ENCODE measurements at places on chromosomes 12 and 14.

GRCh38 chr14:47471075-47471474 lies 204.3 kb downstream of the MDGA2 start:
- no peak for DNase-seq

DNA sequence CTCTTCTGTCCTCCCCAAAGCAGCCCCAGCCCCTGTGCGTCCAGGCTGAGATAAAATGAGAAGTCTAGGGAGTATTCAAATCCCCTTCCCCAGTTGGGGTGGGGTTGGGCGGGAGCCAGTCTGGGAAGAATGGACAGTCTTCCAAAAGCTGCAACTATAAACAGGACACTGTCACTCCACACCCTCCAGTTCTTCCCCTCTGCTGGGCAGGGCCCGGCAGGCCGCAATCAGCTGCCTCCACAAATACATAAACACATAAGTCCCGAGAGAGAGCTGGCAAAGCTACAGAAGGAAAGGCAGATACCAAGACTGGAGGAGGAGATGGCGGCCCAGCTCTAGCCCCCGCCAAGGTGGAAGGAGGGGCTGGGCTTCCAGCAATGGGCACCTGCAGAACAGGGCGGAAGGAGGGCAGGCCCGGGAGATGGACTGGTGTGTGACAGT lies 12.7 kb downstream of the LTBP2 start:
- DNase-seq, result no peak

- no peak for DNase-seq
These were observed 24.9 kb downstream of the RIN3 start for GRCh38 chr14:92538412-92538985.

DNA sequence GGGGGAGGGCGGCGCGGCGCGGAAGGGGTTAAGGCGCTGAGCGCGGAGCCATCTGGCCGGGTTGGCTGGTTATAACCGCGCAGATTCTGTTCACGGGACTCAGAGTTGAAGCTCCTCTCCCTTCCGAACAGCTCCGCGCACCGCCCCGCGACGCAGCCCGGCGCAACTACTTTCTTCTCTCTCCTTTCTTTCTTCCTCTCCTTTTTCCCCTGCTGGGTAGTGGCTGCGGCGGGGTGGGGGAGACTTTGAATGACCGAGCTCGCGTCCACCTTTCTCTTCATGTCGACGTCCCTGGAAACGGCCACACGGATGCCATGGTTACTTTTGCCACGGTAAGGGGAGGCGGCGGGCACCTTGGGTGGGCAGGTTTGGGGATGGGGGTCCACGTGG lies at the start of gene NTF3:
TSS of gene NTF3 (plus strand) at position 98 of the 390 bp plus-strand sequence. CDS start at position 315, 217 bp downstream.
- DNase-seq, result peak; percentile 74

GRCh38 chr14:96273629-96274028 lies 17.6 kb downstream of the BDKRB1 start:
- DNase-seq, result no peak

DNA sequence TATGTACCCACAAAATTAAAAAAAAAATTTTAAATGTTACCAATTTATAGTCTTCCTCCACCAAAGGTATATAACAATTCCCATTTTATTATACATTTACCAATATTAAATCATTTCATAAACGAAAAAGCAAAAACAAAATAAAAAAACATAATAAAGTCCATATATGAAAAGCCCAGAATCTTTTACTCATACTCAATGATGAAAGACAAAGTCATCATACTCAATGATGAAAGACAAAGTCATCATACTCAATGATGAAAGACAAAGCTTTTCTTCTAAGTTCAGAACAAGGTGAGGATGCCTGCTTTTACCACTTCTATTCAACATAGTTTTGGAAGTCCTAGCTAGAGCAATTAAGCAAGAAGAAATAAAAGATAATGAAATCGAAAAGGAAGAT lies 28.1 kb downstream of the TMEM116 start:
- DNase-seq, result no peak

GRCh38 chr14:80310938-80311750 lies 99.8 kb upstream of the DIO2 start:
- DNase-seq, result peak; percentile 25

DNA sequence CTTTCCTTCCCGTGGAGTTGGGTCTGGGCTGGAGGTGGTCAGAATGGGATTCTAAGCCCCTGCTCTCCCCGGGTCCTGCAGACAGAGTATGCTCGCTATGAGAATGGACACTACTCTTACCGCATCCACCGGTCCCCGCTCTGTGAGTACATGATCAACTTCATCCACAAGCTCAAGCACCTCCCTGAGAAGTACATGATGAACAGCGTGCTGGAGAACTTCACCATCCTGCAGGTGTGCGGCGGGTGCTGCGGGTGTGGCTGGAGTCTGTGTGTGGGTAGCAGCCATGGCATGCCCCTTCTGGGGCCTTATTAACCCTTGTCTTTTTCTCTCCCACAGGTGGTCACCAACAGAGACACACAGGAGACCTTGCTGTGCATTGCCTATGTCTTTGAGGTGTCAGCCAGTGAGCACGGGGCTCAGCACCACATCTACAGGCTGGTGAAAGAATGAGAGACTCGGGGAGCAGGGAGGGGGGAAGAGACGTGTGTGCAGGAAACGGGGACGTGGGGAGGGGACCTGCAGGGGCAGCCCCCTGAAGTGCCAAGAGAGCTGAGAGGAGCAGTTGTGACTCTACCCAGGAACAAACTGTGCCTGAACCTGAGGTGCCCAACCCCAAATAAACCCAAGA lies 37.0 kb upstream of the TSPAN9 start:
- no peak for DNase-seq

GRCh38 chr14:91554535-91555332 lies 44.6 kb upstream of the PPP4R3A start:
- no peak for DNase-seq

- DNase-seq, result no peak
These were observed 102.5 kb upstream of the GPHB5 start for GRCh38 chr14:63421226-63421625.

DNA sequence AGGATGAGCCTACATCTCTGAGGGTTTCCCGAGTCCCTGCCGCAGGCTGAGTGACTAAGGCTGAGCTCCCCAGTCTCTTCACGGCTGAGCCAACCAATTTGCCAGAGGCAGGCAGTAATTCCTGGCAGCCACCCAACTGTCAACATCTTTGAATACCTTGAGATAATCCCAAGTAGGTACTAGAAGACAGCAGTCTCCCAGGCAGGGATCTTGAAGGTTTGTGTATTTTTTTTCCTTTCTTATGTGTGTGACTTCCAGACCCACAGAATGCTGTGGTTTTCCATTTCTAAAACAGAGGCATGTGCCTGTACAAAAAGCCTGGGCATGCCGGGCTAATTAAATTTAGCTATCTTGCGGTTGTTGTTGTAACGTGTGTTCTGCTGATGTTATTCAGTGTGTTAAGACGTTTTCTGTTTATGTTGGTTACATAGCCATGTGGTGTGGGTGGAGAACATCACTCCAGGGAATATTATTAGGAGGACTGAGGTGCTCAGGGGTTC lies 155.5 kb downstream of the ANO2 start:
- DNase-seq, result peak; percentile 56

DNA sequence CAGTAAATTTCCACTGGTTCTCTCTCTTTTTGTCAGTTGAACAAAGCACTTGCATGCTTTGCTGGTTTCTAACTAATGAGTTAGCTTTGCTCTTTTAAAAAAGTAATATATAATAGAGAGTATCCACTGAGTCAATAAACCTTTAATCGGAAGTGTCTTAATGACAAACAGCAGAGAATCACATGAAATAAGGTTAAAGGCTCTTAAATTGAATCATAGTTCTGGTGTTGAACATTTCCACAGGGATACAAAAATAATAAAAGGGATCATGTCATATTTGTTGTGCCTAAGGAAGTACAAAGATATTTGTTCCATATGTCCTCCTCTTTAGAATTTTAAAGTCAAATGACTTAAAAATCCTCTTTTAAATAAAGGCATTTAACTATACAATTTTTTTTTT lies 362.6 kb downstream of the LRIG3 start:
- no peak for DNase-seq

GRCh38 chr12:41277100-41277945 lies 89.2 kb downstream of the PDZRN4 start:
- peak; percentile 47 for DNase-seq

DNA sequence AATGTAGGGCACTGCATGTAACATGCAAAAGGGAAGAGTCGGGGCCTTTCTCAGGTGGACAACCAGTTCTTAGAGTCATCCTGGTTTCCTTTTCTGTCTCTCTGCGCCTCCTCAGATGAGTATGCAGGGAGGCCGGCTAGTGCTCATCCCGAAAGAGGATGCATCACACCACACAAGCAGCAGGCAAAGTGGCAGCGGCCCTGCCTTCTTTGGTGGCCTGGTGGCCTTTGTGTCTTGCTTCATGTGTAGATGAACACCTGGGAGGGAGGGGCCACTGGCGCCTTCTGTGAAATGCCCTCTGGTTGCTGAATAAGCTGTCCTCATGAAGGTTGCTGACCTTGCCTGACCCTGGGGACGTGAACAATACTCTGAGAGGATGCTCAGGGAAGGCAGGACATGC lies 18.0 kb downstream of the SLC24A4 start:
- no peak for DNase-seq

DNA sequence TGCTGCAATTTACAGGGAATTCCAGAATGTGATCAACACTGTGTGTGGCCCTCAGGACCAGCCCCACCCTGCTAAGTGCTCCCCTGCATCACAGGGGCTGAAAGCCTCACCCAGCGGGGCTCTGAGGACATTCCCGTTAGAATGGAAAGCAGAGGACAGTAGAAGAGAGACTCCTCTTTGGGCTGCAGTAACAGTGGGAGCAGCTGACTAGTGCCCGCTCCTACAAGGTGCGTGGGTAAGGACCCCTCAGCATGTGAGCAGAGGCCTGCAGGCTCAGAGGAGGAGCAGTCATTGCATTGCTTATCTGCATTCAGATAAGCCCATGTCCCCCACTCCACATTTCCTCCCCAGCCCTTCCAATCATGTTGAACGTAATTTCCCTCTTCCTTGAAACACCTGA lies 120.1 kb downstream of the ITPR2 start:
- DNase-seq, result no peak

- peak; percentile 15 for DNase-seq
These were observed 55.8 kb downstream of the SRRM4 start for GRCh38 chr12:119036878-119037825.

DNA sequence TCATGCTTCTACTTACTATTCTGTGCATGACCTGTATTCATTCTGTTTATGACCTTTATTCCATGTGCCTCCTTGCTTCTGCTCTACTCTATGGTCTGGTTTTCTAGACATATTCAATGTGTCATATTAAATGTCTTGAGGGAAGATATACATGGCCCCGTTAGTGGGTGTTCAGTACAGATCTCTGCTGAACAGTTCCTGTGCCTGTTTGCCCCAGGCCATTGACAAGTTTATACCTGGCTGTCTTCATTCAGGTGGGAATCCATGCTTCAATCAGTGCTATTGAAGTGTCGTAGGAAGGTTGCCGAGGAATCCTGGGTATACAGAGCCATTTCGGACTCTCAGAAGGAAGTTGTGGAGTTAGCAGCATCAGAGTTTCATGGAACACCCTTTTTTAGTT lies 7.4 kb upstream of the PPFIBP1 start:
- no peak for DNase-seq

DNA sequence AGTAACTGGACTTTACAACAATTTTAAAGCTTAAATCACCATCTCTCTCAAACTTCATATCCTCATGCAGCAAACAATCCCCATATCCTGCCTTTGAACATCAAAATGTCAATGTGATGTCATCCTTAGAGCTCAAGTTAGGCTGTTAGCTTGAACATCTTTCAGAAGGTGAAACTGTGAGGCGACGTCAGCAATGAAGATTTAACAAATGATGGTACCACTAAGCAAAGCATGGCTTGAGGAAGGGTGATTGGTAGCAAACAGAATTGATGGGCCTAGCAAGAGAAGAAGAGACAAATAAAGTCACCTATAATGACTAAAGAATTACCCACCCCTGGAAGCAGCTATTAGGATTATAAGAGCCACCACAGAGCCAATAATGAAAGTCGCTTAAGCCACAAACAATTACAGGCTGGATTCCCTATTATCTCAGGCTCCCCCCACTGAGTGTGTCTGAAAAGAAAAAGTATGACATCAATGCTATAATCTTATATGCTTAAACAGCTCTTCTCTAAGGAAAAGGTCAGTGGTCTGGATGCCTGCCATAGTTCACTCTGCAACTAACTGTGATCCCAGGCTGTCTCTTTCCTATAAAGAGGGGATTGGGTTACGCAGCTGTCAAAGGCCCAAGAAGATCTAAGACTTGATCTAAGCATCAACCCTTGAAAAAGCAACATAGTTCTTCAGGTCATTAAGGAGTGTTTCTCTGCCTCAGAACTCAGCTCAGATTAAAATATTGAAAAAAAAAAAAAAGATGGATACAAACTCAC lies 18.1 kb downstream of the EGLN3 start:
- peak; percentile 61 for DNase-seq

- no peak for DNase-seq
These were observed 41.7 kb upstream of the DDX11 start for GRCh38 chr12:31031951-31032335.

GRCh38 chr12:103840876-103841689 lies at the start of gene NT5DC3:
Gene NT5DC3 (minus strand): TSS chr12:103841234. CDS start chr12:103841156, 78 bp downstream.
- DNase-seq, result peak; percentile 79

DNA sequence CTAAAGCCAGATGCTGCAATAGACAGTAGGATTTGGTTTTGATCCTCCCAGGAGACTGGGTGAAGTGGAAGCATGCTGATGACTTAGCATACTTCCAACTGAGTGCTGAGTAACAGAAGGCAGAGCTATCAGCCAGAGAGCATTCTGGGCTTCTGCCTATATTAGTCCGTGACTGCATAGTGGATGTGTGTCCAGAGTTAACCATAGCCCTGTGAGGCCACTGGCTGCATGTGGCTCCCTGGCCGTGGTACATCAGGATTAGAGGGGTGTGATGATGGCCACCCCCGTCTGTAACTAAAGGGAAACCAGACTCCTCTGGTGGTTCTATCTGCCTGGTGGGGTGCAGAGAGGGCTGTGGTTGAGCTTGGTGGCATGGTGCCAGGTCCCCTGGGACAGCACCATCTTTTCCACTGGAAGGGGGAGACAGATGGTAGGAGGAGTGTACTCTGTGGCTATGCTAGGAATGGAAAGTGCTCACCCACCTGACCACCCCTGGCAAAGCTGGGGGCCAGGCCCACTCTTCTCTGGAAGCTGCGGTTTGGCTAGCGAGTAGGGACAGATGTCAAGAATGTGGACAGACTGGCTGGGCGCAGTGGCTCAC lies 27.4 kb downstream of the ABCD4 start:
- DNase-seq, result peak; percentile 94

GRCh38 chr14:65835501-65835900 lies 423.0 kb downstream of the FUT8 start:
- DNase-seq, result no peak

- no peak for DNase-seq
These were observed 32.4 kb upstream of the EML1 start for GRCh38 chr14:99760817-99761216.

DNA sequence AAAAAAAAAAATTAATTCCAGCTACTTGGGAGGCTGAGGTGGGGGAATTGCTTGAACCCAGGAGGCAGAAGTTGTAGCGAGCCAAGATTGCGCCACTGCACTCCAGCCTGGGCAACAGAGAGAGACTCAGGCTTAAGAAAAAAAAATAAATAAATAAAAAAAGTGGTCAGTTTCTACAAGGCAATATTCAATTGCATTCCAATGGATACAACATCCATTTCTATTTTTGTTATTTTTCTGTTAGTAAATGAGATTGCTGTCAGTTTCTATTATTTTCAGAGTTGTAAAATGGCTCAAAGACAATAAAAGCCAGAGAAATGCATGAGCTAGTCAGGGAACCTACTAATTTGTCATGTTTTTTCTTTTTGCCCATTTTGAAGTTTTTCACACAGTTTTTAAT lies 119.2 kb downstream of the PDE3A start:
- no peak for DNase-seq

GRCh38 chr14:99055816-99056215 lies 216.2 kb downstream of the BCL11B start:
- DNase-seq, result no peak

All from fibroblast of upper back skin (primary cell).